CD8-positive, alpha-beta T cell (primary cell): ENCODE measurements at places on chromosomes 5 and 9.

GRCh38 chr5:34034534-34035327 lies 8.3 kb downstream of the C1QTNF3 start:
- DNase-seq, result no peak

- peak; percentile 79 for DNase-seq
Measured at GRCh38 chr9:123349691-123350480, 6.1 kb upstream of the CRB2 start.

- no peak for DNase-seq
Measured at GRCh38 chr5:168186289-168187074, 105.0 kb upstream of the WWC1 start.

GRCh38 chr5:37836592-37837413 lies 3.0 kb downstream of the GDNF start:
- DNase-seq, result no peak

- no peak for DNase-seq
Measured at GRCh38 chr5:17888155-17888554, 253.9 kb downstream of the TAF11L14 start.

DNA sequence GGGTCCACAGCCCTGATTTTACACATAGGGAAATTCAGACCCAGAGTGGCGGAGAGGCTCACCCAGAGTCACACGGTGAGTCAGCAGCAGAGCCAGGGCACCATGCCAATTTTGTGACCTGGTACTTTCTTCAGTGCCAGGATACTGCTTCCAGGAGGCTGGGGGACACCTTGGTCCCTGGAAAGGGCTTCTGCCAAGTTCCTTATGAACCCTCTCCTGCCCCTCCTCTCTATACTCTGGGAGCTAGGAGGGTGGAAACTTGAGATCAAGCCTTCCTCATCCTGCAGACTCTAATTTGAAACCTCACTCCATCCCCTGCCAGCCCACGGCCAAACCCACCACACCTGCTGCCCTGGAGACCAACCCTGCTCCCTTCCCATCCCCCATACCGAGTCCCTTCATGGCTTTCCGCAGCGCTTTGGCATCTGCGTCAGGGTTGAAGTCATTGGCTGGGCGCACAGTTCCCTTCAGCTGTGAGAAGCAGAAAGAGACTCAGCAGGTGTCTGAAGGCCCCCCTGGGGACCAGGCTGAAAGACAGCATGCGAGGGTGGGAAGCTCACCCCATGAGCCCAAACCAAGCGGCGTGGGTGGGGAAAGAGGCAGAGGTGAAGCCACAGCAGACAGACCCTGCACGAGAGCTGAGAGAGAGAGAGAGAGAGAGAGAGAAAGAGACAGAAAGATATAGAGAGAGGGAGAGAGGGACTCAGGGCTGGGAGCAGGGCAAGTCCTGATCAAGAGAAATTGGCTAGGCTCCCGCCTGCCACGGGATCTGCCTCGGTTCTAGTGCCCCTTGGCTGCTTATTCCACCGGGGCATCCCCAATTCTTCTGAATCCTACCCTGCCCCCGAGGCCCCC lies 33.5 kb downstream of the ANXA6 start:
- DNase-seq, result peak; percentile 36

DNA sequence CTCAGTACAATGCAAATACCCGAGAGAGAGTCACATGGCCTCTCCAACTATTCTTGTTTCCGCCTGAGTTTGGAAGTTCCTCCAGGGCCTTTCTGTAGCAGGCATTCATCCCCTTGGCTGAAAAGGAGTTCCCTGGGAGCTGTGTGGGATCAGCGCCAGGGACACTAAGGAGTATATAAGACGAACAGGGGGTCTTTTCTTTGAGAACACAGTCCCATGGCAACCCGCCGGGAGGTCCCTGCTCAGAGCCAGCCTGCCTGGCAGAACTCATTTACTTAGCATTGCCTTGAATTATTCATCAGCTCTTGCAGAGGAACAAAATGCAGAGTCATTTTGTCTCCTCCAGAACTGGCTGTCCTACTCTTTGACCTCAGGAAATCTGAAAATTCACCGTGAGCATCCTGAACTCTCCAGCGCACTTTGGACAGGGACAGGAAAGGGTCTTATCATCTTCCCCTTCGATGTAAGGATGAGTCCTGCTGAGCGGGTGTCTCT lies 120.4 kb upstream of the OSMR start:
- DNase-seq, result no peak

DNA sequence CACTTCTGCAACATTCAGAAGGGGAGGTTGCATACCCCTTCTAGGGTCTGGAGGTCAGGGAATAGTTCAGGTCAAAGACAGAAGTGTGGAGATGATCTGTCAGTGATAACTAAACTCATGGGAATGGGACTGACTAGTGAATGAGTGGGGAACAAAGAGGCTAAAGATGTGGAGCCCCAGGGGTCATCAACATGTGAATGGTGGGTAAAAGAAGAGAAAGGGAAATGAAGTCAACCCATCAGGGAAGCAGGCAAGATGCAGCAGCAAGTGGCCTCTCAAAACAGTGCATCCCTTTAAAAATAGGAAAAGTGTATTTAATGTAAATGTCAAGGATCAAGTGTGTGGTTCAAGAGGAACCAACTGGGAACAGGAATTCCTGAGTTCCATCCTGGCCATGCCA lies 69.9 kb downstream of the PLPPR1 start:
- DNase-seq, result no peak

DNA sequence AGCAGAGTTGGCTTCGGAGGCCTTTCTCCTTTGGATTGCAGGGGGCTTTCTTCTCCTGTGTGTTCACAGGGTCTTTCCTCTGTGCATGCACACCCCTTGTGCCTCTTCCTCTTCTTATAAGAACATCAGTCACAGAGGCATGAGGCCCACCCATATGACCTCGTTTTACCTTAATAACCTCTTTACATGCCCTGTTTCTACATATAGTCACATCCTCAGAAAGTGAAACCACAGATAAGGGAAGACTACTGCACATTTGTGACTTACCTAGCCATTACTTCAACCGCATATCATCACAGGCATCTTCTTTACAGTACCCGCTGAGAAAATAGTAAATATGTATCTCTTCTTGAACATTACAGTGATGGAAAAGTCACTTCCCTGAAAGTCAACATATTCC lies 204.9 kb upstream of the TARS1 start:
- DNase-seq, result peak; percentile 3

GRCh38 chr9:84339962-84340361 lies 596 bp downstream of the SLC28A3 start:
- DNase-seq, result no peak

DNA sequence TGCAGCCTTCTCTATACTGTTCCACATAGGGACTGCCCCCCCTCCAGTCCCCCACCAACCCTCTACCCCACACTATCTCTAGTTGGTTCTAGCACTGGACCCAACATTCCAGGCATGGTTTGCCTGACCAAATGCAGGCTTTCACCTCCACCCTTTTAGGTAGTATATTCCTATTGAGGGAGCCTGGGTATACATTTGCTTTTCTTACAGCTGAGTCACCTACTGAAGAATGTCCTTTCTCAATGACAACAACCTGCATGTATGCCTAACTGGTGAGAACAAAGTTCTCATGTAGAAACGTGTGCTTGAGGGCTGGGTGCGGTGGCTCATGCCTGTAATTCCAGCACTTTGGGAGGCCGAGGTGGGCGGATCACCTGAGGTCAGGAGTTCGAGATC lies 8.2 kb downstream of the TNIP1 start:
- DNase-seq, result no peak
